ENCODE measurements at places on chromosomes 2 and 18. TPM values are rescaled to one million over a fixed set of nuclear protein-coding genes. Genes with fewer than 3 reads are reported as not detected.

Gene ATP8B1
- polyA plus RNA-seq = 15.8 TPM

Gene C2orf78
- polyA plus RNA-seq = not detected

Gene GNAL
- 0.16 TPM for polyA plus RNA-seq

Gene MOGAT1
- polyA plus RNA-seq = not detected

Gene ZNF516
- 17.8 TPM for polyA plus RNA-seq

Gene CCDC102B
- polyA plus RNA-seq = 0.56 TPM

Gene DNAJC27
- polyA plus RNA-seq = 2.9 TPM

Gene HNMT
- 6.8 TPM for polyA plus RNA-seq

Gene SP5
- polyA plus RNA-seq = not detected

Gene ABCB11
- polyA plus RNA-seq = not detected

DNA sequence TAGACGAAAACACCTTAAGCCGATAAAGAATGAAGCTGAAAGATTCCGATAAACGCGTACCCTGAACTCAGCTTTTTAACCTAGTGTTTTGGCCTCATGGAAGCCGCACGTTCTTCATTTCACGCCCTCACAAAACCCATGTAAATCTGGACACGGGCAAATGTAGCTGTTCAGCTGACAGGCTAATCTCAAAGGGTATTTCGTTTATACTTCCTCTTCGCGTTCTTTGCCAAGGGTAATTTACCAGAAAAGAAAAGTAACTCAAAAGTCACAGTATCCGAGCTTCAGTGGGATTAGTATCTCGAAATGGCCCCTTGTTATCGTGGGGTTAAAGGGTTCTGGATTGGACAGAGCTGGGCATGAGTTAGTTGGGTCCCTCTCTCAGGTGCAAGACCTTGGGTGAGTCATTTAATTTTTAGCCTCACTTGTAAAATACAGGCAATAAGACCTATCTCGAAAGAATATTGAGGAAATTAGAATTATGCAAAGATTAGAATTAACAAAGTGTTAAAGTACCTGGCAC is 22.0 kb upstream of the STPG4 start:
- DNase-seq = no peak

GRCh38 chr2:106011380-106011779 is 182.7 kb downstream of the UXS1 start:
- no peak for DNase-seq

DNA sequence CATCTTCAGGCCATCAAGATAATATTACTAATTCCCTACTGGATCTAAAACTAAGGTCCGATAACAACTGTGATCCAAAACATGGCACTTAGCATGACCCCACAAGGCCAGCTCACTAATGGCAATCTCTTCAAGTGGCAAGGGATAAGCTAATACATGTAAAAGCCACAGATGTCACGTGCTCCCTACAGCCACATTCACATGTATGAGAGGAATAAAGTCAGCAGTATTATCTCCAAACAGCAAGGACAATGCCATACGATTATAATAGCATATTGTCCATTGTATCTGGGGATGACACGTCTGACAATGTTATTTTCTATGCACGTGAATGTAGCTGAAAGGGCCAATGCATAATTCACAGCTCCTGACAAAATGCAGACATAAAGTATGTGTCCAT is 56.0 kb downstream of the KLF7 start:
- no peak for DNase-seq

GRCh38 chr2:96414161-96414710 is 78.7 kb downstream of the NCAPH start:
- no peak for DNase-seq

GRCh38 chr18:36668349-36668748 is 160.5 kb downstream of the TPGS2 start:
- no peak for DNase-seq

DNA sequence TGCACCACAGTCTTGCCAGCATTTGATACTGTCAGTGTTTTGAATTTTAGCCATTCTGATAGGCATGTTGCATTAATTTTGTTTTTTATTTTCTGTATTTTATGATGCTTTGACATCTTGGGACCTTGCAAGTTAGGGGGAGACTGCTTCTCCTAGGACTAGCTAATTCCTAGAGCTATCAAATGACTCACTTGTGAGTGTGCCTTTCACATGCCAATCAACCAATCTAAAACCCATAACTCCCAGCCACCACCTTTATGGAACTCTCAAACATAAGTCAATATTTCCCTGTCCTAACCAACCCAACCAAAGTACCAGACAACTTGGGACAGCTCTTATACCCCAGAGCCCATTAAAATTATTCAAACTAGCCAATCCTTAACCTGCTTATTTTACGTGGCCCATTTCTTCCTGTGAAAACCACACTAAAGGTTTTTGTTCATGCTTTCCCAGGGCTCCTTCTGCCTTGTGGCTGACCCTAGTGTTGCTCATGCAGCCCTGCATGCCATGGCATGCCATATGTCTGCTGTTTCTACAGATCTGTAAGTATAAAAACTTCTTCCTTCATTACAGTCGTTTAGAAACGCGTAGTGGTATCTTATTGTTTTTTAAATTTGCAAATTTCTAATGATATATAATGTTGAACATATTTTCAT is 230.1 kb downstream of the GPD2 start:
- DNase-seq = no peak

GRCh38 chr18:41643427-41643826 is 311.6 kb upstream of the PIK3C3 start:
- no peak for DNase-seq

GRCh38 chr2:30702694-30703093 is 104.6 kb downstream of the CAPN13 start:
- DNase-seq = no peak

GRCh38 chr2:101655702-101656422 is 41.6 kb upstream of the MAP4K4 start:
- peak; percentile 80 for DNase-seq

DNA sequence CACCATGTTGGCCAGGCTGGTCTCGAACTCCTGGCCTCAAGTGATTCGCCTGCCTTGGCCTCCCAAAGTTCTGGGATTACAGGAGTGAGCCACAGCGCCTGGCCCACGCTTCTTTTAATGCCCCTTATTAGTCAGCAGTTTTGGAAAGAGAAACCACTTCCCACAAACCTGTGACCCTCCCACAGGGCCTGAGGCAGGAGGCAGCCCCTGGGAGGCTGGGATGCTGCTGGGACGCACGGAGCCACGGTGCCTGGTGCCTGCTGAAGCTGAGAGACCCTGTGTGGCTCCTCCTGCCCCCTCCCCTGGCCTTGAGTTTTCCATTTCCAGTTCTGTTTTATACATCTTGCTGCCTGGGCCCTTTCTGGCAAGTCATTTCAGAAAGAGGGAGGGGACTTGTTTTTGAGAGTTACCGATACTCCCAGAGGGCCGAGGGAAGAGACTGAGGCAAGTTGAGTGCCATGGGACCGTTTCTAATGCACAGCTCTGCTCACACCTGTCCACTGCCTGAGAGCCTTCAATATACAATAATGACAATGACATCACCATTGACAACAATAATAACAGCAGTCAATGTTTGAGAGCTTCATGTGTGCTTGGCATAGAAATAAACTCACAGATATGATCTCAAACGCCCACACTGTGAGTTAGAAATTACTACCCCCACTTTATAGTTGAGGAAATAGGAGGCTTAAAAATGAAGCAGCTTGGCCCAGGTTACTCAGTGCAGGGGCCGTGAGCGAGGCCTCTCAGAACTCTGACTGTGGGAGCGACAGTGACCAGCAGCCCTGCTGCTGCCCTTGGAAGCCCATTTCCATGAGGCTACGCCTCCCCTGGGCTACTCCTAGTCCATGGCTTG is 78.1 kb upstream of the YWHAQ start:
- peak; percentile 26 for DNase-seq

DNA sequence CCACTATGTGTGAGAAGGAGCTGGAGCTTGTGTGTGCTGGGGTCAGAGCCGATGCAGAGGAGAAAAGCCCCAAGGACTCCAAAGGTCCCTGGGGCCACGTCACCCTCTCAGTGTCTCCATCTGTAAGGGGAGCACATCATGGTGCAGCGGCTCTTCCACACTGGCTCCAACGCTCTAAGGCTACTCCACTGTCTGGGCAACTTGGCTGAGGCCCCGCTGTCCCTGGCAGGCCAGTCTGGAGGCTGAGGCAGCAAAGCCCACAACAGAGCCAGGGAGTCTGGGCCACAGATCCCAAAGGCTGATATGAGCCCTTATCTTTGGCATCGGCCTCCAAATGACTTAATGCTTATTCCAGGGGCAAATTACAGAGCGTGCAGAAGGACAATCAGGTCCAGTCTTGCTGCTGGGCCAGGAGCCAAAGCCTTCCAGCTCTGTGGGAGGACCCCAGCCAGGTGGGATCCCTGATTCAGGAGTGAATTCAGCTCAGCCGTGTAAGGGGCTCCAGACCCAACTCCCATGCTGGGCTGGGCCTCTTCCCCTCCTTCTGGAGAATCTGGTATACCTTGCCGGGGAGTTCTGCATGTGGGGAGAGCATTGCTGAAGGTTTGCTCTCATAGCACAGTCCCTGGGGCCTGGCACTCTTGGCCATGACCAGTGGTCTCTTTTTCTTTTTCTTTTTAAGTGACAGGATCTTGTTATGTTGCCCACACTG is 1.8 kb upstream of the DUSP2 start:
- peak; percentile 45 for DNase-seq

DNA sequence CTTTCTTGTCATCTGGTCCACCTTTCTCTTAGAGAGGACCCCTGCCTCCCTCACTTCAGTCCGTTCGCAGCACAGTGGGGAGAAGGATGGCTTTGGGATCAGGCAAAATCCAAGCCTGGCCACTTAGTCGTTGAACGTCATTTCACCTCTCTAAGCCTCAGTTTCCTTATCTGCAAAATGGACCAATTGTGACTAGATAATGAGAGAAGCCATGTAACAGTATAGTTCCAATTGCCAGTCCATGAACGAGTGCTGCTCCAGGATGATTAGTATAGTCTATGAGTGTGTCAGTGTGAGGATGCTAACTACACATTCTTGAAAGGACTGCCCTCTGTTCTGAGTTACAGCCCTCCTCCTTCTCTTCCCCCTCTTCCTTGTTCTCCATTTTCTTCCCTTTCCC is 1.1 kb downstream of the INHA start:
- no peak for DNase-seq

GRCh38 chr2:32714521-32714920 is 86.7 kb downstream of the TTC27 start:
- DNase-seq = no peak

GRCh38 chr2:58535990-58536389 is 294.9 kb upstream of the FANCL start:
- DNase-seq = no peak

DNA sequence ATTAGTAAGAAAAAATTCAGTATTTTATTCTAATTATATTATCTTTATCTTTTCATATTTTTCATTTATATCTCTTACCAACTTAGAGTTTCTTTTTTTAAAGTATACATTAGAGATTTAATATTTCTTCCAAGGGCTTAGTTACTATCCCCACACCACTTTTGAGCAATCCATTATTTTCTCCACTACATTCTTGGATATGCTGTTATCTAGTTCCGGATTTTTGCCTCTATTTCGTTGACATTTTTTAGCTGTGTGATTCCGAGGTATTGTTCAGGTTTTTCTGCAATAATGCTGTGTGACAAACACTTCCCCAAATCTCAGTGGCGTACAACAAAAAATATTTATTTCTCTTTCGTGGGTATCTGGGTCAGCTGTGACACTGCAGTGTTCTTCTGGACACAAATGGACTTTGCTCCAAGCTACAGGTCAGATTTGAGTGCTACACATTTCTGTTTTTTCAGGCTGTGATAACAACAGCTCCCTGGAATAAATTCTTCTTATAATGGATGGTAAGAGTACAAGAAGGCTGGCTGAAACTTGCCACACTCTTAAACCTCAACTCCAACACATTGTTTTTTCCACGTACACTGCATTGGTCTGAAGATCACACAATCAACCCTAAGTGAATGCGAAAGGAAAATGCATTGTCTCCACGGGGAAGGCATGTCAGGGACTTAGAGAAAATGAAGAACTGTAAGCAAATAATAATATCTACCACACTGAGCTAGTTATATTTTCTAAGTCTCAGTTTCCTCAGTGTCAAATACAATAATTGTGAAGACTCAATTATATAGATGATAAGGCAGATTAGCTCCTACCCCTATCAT is 50.9 kb upstream of the PSMD14 start:
- DNase-seq = no peak

DNA sequence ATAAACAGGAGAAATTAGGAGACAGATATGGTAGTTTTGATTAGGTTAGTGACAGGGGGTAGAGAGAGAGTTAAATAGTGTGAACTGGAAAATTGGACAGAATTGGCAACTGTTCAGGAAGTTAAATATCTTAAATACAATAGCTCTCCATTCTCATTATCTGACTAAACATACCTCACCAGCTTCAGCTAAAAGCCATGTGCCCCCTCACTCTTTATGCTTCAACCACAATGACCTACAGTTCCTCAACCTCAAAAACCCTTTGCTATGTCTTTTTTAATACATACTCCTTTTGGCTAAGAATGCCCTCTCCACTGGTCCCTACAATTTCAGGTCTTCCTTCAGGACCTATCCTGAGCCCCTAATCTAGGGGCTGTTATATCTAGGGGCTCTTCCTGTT is 740.2 kb upstream of the ZEB2 start:
- DNase-seq = no peak

DNA sequence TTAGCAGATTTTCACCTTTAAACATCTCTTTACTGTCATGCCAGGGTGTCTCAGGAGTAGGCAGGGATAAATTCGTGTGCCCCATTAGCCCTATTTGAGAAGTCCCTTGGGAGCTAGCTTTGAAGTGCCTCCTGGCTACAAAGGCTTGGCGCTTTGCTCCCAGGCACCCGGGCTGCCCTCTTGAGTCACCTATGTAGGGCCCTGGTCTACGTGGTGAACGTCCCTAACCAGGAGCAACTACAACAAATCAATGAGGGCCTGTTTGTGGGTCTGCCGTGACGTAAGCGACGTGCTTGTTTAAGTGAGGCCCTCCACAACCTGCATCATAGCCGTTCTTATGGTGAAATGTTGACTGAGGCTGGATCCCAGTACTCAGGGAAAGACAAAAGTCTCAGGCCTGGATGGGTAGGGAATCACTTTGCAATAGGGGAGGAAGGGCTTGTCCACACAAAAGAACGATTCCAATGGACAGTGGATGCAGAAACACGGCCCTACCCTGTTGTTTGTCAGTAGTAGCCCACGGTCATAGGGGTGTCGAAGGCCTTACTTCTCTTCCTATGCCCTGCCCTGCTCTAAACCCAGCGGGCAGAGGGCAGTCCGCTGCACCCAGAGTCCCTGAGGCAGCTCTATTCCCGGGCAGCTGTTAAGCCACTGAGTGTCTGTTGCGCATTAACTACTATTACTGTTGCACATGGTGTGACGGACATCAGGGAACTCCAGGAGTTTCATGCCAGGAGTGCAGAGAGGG is 93.9 kb downstream of the INHBB start:
- DNase-seq = no peak

GRCh38 chr18:49547701-49548100 is 14.2 kb upstream of the LIPG start:
- DNase-seq = peak; percentile 32

- DNase-seq = no peak
Observed at GRCh38 chr2:30964334-30965005, 157.2 kb upstream of the CAPN13 start.

- no peak for DNase-seq
Observed at GRCh38 chr2:110725370-110725769, 7.0 kb upstream of the ACOXL start.

DNA sequence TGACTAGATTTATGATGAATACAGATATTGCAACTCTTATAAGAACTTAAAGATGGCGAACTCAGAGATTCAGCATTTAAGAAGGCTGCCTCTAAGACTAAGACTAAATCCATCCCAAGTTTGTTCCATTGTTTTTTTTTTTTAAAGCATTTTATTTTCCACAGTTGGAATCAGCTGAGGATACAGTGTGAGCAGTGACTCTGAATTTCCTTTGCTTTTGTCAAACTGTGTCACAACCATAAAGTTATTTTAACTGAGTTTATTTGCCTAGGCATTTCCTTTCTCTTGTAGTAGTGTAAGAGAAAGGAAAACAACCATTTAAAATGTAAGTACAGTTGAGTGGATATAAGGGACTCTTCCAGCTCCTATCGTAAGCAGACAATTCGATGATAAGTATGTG is 63.9 kb downstream of the ZEB2 start:
- peak; percentile 54 for DNase-seq
